PC-3 (cell line): ENCODE measurements at places on chromosomes 5 and 9. TPM values are rescaled to one million over a fixed set of nuclear protein-coding genes. Genes with fewer than 3 reads are reported as not detected.

DNA sequence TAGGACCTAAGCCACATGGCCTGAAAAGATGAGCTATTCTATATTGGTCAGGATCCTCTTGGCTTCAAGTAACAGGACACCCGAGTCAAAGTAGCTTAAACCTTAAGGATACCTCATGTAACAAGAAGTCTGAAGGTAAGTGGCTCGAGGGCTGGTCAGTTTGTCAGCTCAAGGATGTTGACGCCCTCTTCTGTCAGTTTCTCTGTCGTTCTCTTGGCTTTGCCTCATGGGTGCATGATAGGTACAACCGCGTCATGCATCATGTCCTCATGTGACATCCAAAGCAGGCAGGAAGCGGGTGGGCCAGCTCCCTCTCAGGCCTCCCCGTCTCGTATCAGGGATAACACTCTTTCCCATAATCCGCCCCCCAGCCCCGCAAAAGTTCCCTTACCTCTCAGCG is 22.1 kb upstream of the TCERG1 start:
- H3K27me3 ChIP-seq, result no peaks in the 10 kb centered on the region
- H3K27ac ChIP-seq, result no peak overlapping the region
- DNase-seq, result peak; percentile 23

DNA sequence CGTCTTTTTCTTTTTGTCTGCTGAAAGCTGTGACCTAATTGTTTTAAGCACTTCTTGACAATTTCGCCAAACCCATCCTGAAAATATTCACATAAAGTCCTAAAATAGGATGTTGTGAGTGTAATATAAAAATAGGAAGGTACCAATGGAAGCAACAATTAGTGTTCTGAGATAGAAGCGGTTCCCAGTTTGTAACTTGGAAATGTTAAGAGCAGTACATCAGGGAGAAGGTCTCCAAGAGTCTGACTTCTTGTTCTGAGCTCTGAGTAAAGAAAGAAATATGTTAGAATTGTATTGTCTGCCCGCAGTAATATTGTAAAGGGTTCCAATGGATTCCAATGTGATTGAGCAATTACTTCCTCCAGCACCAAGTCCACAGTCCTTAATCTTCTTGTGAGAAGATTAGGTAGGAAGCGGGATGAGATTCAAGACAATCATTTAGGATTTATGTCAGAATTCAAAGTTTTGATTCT is 3.9 kb downstream of the VCAN start:
- DNase-seq, result peak; percentile 66
- no peaks in the 10 kb centered on the region for H3K36me3 ChIP-seq
- peaks cover 7% of the 10 kb centered on the region; the same call in 1 of the 2 replicates for H3K27me3 ChIP-seq

Gene PAPPA
- not detected in 2 replicates for total RNA-seq

Gene IFNA7
- total RNA-seq, result not detected in 2 replicates

DNA sequence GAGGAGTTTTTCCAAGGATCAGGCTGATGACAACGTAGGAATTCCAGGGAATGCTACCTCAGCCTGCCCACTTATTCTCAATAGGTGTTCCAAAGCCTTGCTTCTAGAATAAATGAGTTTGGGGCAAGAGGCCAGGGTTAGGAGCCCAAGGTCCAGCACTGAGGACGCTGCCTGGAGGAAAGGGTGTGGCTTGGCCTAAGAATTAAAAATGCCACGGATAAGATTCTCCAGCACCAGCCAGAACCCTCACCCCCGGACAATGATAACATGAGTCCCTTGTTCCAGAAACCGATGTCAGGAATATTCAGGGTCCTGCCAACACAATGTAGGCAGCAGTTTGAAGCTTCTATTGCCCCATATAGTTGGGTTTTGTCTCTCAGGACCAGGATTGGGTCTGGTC is 7.6 kb downstream of the SPRY4 start:
- peaks cover 26% of the 10 kb centered on the region for H3K36me3 ChIP-seq
- H3K27ac ChIP-seq, result no peak overlapping the region
- H3K4me1 ChIP-seq, result peaks cover 22% of the 10 kb centered on the region
- no peaks in the 10 kb centered on the region for H3K27me3 ChIP-seq
- no peak overlapping the region for H3K4me3 ChIP-seq

Gene PDCD1LG2
- 0.46 and 1.4 TPM in 2 replicates for total RNA-seq
